ENCODE measurements at places on chromosomes 2 and 18.
A peak's percentile ranks its signal among the peaks of the same experiment; 100 is the strongest.

DNA sequence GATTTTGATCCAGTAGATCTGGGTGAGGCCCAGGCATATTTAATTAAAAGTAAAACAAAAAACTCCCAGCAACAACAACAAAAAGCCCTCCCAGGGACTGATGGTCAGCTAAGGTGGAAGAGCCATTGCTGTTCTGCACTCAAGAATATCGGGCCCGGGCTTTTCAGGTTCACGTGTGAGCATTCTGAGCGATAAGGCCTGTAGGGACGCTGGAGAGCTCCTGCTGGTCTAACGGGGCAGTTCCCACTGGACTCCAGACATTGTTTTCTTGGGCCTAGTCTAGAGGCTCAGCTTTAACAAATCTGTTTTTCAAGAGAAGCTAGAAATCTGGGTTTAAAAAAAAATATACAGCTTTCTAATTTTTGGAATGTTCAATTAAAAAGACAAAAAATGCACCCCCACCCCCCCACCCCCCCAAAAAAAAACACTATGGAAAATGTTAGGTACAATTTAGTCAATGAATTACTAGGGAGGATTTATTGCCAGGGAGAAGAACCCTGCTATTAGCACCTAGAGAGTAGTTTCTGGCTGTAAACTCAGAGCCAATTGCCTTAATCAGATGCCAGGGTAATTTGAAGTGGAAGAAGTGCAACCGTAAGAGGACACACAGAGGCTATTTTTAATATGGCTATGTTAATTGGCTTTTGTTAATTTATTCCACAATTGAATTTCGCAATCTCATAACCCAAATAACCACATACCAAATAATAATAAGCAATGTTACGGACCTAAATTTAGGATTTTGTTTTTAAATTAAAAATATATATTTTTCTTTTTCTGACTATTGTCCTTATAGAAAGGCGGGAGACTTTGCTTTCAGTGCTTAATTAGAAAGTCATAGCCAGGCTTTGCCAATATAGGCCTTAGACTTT, 78.9 kb downstream of the MAP4K4 start:
- no peak for DNase-seq

DNA sequence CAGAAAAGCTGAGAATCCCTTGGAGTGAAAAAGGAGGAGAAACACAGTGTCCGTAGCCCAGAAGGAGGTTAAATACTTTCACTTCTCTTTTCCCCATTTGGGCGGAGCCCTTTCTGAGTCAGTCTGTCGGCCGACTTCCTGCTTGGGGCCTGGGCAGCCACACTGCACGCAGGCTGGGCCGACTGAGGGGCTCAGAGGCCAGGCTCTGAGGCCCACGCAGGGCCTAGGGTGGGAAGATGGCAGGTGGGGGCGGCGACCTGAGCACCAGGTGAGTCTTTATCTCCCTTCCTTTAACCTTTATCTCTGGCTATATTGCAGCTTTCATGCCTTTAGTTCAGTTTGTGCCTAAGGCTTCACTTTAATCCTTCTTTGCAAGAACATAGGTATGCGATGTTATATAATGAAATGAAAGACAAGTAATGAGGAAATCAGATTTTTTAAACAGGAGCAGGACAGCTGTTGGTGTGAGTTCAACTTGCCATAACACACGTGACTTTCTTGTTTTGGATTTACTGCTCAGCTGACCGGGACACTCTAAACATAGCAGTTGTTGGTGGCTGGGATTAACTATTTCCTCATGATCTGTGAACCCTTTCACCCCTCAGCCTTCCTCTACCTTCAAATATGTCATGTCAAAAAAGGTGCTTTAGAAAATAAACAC, at the start of gene SP100:
Gene SP100 (plus strand): TSS at position 141 of the 661 bp plus-strand sequence. CDS start 96 bp downstream, at position 237.
- DNase-seq = peak; percentile 76

DNA sequence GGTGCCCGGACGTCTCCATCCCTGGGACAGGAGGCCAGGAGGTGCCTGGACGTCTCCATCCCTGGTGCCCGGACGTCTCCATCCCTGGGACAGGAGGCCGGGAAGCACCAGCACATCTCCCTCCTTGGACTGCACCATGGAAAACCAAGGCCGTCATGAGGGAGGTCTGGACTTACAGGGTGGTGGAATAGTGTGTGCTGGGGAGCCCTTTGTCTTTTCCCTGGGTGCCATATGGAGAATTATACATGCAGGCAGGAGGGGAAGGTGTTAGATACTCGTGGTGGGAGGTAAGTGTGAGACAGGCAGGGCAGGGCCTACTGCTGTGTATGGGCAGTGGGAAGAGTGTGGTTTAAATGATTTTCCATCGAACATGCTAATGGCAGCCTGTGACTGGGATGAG, 52.9 kb downstream of the RTP5 start:
- no peak for DNase-seq

DNA sequence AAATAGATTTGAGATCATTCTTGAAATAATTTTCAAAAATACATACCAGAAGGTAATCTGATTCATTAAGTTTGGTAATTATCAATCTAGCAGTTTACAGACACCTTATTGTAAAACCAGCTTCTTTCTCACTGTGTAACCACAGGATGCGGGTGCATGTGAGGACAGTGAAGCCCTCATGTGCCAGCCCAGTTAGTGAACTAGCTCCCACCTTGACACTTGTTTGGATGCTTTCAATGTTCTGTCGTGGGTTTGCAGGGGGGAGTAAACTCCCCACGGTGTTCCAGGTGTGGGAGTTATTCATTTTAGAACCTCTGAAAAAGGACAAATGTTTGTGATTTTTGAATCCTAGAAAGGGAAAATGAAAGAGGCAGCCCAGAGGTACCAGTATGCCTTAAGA, 59.0 kb downstream of the WDSUB1 start:
- DNase-seq = no peak

DNA sequence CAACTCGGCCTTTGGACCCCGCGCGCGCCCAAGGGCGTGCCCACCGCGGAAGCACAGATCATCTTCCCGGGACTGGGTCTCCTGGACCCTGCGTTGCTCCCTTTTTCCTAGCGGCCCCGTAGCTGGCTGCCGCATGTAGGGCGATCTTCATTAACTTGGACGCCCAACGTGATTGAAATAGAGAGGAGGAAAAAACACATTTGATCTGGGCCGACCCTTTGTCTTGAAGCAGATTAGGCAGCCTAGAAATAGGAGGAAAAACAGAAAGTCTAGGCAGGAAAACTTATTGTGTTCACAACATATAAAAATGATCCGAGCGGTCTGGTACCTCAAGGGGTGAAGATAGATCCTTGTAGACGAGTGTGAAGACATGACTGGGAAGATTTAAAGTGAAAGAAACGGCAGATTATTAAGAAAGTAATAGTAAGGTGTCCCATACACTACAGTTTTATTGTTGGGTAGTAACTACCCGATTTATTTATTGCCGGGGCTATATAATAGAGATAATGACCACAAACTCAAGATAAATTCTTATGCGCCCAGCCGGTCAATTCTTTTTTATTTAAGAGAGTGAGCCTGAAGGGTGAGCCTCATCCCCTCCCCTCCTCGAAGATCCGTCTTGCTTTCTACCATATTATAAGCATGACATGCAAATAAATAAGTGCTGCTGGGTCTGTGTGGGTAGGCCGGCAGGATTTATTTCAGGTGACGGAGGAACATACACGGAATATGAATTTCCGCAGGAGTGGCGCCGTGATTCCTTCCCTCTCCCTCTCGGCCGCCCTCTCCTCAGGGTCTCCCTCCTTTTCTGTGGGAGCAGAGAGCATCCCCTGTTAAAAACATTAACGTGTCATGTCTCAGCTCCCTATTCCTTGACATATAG, 147.4 kb downstream of the MEIS1 start:
- no peak for DNase-seq

- DNase-seq = no peak
Observed at GRCh38 chr2:11873356-11874154, 127.1 kb downstream of the LPIN1 start.

GRCh38 chr18:24300703-24301102, 96.9 kb downstream of the OSBPL1A start:
- no peak for DNase-seq

GRCh38 chr2:207683438-207683837, 28.0 kb upstream of the CCNYL1 start:
- DNase-seq = no peak

DNA sequence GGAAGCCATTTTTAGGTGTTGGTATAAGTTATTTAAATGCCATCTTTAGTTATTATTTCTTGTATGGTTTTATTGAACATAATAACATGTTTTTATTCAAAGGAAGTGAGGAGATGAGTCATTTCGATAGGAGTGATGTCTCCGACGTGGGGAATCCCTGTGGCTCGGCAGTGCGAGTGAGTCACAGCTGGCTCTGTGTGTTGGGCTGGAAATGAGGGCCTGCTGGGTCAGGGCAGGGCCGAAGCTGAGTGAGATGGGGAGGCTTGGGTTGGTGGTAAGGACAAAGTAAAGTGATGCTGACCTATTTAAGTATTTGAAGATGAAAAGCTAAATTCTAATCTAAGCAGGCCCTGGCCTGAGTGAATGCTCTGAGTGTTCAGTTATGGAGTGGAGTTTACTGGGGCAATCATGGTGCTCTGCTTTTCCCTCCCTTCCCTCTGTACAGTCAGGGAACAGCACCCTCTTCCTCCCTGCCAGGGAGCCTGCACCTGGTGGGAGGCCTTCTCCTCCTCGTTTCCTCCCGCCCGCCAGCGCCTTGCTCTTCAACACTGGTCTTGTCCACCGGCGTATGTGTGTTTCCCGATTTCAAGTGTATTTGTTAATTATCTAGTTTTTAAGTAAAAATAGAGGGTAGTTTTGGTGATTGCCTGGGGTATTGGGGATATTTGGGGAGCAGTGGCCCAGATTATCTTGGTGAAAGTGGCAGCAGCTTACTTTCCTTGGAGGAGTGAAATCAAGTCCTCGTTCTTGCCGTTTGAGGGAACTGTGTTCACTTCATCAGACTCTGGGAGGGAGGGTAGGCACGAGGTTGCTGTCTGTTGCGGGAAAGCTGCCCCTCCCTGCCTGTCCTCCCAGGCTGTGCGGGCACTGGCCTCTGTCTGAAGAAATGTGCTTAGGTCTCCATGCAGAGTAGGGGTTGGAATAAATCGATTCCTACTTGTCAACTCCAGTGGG, 157.0 kb downstream of the LDLRAD4 start:
- peak; percentile 84 for DNase-seq

DNA sequence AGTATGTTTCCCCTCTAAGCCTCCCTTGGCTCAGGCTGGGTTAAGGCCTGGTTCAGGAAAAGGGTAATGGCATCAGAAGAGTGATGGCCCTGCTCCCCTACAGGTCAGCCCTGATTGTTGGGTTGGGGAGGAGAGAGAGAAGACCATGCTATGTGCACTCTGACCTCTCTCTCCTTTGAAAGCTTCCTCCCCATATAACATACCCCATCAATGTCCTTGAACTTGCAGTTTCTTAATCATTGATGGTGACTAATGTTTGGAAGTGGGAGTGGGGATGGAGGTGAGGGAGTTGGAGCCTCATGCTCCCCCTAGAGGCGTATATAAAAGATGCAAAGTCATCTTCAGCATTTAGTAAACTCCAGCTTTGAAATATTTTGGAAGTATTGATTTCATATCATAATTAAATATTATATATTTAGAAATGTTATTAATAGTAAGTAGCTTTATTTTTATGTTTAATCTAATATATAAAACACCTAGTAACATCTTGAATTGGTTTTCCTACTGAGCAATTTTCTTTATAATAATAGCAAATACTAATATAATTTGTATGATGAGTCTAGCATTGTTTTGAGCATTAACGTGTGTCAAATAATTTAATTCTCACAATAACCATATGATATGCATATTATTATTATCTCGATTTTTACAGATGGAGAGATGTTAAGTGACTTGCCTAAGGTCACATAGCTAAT, 8.8 kb downstream of the PLCL1 start:
- DNase-seq = no peak

- DNase-seq = no peak
Observed at GRCh38 chr18:6434987-6435709, 20.4 kb upstream of the L3MBTL4 start.

DNA sequence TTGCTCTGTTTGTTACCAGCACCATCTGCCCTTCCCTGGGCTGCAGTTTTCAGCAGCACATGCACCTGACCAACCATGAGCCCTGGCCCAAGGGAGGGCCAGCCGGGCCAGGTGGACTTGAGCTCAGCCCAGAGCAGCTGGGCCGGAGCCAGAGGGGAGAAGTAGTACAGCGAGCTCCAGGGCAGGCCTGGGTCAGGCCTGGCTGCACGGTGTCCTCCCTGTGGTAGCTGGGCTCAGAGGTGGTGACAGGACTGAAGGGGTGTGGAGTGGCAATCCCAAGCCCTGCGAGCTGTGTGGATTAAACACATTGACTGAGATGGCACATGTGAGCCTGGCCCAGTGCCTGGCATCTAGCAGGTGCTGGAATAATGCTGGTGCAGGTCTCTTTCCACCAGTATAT, 222.2 kb downstream of the GLI2 start:
- no peak for DNase-seq

- no peak for DNase-seq
Observed at GRCh38 chr2:109438146-109438545, 175.6 kb downstream of the SEPTIN10 start.

DNA sequence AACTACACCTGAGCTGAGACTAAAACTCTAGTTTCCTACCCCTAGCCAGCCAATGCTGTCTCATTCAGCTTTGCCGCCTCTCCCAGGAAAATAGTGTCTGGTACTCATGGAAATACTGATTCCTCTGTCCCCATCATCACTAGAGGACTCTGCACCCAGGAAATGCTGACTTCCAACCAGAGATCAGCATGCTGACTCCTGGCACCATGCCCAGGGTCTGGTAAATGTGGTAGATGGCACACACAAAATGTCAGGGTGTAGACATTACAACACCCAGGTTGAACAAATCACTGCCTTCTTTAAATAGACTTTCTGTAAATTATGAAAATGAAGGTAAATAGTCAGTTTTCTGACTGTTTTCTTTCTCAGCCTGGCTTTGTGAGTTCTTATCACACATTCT, 307.3 kb upstream of the CHAC2 start:
- no peak for DNase-seq

DNA sequence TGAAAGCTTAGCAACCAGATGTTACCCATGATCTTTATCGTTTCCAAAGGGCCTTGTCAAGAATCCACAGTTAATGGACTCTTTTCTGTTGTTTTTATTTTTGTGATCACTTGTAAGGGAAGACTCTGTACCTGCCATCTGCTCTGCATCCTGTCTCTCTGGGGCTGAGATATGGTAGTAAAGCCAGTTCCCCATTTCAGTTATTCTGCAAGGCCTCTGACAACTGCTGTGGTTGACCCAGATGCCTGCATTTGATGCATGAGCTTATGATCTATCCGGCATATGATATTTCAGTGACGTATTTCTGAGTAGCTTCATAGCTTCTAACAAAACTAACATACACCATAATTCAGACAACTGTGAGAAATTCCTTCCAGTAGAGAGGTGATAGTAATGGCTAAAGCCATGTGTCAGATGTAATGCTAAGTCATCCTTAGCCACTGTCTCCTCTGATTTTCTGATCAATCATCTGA, 105.1 kb downstream of the TPO start:
- no peak for DNase-seq

- no peak for DNase-seq
Observed at GRCh38 chr2:3115301-3116042, 262.1 kb downstream of the EIPR1 start.

- no peak for DNase-seq
Observed at GRCh38 chr18:13300029-13300428, 81.5 kb downstream of the LDLRAD4 start.

DNA sequence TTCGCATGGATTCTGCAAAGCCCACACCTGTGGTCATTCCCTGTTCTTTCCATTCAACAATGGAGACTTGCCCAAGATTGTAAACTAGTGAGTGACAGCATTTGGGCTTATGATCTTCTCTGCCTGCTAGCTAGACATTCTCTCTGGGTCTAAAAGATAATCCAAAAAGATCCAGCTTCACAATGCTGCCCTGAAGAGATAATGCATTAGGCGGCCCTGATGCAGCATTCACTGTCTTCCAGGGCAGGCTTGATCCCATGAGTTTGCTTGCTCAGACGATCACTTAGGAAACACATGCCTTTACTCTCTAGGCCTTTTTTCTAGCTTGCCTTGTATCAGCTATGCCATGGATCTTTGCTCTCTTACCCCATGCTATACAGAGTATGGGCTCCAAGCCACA, 196.1 kb downstream of the SETBP1 start:
- no peak for DNase-seq
